ENCODE measurements at places on chromosomes 7 and 10.

DNA sequence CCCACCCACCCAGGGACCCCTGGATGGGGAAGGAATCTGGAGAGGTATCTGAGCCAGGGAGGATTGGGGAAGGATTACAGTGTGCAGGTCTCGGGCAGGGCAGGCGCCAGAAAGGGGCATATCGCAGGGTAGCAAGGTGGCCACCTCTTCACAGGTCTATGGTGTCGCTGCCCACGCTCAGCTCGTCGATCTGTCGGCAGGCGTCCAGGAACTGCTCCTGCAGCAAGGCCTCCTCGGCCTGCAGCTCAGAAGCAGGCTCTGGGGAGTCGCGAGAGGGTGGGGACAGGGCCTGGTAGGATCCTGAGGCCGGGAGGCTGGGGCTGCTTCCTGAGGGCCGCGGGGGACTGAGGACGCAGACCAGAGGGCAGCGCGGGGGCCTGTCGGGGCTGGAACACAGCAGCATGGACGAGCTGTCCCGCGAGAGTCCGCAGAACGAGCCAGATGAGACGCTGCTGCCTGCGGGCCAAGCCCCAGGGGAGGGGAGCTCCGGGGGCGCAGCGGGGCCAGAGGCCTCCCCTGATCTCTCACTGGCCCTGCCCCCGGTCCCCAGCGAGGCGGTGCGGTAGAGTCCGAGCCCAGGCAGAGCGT lies 7.1 kb upstream of the RBM28 start:
- DNase-seq: no peak

DNA sequence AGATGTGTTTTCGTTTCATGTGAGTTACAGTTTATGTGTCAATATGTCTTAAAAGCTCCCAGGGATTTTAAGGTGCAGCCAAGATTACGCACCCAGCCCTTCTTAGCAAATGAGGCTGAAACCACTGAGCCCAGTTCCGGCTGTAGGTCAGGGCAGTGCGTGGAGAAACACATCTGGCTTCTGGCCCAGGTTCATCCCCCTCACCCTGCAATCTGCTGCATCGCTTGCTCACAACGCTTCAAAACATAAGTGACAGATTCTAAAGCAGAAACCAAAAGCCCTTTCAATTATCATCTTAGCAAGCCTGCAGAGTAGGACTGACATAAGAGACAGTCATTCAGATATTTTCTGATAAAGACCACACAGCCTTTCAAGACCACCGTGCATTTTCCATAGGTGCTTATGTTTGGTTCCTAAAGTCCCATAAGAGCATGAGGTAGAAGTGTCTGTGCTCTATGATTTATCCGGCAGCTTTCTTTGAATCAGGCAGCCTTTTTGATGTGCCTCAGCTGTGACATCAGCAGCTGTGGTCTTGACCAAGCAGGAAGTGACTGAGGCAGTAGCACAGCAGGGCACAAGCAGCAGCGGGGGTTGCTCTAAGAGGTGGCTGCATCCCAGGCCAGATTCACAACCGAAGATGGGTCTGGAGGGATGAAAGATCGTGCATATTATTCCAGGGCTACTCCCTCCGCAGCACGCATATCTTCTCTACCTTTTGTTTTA lies 72.1 kb upstream of the LYZL2 start:
- DNase-seq: peak; percentile 43

DNA sequence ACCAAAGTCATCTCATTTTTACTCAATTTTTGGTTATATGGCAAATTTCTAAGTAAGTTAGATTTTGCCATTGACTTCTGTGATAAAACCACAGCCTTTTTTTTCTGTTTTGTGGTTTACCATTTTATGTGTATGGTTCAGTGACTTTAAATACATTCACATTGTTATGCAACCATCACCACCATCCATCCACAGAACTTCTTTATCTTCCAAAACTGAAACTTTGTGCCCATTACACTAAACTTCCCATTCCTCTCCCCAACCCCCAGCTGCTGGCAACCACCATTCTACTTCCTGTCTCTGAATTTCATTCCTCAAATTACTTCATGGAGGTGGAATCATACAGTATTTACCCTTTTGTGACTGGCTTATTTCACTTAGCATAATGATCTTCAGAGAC lies 280.4 kb upstream of the TCERG1L start:
- DNase-seq: no peak

DNA sequence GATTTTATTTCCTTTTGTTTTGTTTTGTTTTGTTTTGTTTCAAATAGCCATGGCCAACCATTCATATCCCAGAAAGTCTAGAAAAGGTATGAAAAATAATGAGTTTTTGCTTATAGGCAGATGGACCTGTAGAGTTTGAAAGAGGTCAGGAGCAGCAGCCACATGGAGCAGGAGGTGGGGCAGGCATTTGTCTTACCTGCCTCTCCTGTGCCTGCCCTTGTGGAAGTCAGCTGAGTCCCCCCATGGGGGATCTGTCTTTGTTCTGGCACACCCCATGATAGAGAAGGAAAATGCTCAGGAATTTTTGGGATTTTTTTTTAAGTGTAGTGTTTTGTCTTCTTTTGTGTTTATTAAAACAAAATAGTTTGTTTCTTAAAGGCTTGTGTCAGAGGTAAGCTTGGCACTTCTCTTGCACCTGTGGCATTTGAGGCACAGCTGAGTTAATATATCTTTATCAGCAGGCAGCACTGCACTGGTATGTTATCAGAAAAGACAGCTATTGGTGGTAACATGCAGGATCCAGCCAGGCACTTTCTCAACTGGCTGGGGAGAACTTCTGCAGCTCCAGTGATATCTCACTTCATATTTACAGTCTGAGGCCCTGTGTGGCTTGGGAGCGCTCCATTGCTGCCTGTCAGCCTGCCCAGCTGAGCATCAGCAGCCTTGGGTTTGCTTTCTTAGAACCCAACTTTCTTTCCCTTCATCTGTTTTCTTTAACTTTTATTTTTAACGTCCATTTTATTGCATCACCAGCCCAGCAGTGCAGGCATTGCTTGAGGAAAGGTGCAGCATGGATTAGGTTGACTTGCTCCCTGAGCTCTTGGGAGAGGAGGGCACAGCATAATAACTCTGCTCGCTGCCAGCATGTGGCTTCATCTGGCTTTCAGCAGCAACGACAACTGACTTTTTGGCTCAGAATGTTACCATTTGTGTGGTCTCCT lies 44.4 kb downstream of the LRRC4 start:
- no peak for DNase-seq

GRCh38 chr7:131369354-131369753 lies 41.7 kb downstream of the MKLN1 start:
- DNase-seq: no peak

DNA sequence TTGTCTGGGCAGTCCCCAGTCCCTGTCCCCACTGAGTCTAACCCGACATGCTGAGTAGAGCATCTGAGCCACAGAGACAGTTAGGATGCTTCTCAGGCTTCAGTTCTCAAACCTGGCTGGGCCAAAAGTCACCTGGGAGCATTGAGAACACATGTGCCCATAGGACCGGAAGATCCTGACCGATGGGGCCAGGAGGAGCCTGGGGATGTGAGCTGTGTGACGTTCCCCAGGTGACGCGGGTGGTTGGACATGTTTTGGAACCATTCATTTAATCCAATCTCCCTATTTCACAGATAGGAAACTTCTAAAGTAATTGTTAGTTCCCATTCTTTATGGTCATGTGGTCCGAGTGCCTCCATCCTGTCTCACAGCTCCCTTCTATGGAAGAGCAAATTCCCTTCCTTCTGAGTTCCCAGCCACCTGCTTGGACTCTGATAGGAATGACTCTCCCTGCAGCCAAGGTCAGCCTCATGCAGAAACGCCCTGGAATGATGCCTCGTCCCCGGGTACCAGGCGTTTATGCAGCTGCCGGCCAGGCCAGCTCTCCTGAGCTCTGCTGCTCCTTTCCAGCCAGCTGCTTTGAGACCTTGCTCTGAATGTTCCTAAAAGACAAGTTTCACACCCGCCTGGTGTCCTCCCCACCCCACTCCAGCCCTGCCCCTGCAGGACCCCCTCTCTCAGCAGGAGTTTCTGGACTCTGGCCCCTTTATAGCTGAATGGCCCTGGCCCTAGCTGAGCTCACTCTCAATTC lies 166.5 kb upstream of the RHEB start:
- no peak for DNase-seq

- no peak for DNase-seq
Observed at GRCh38 chr10:130717083-130717482, 580.9 kb downstream of the GLRX3 start.

DNA sequence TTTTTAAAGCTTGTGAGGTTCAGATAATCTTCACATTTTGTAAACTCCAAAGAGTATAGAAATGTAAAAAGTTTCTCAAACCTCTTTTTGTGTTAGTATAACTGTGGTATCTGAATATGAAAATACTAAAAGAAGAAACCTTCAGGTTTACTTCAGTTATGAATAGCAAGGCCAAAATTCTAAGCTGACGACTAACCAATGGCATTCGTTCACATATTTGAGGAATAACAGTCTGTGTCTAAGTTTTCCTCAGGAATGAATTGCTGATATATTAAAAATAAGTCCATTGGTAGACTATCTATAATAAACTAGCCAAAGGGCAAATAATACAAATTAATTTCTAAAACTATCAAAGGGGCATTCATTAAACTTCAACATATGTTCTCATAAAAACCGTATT lies 206.0 kb downstream of the CXCL12 start:
- no peak for DNase-seq

- no peak for DNase-seq
Observed at GRCh38 chr10:47379901-47380300, 4.2 kb downstream of the ZNF488 start.

DNA sequence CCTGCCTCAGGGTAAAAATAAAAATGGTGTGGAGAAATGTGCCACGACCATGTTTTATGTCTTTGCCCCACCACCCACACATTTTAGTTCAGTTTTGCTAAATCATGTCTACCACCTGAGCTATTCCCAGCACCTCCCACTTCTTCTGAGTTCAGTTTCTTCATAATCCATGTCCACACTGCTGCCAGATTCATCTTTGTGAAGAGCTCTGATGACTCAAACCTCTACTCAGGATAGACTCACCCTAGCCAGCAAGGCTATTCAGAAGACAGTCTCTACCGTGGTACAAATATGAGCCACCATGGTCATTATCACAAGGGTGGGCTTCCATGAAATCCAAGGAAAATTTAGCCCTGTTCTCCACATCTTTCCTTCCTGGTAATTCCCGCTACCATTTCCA lies 231.1 kb upstream of the PRKCQ start:
- no peak for DNase-seq

GRCh38 chr7:143936087-143937009 lies 1.3 kb downstream of the OR2F2 start:
- DNase-seq: no peak

DNA sequence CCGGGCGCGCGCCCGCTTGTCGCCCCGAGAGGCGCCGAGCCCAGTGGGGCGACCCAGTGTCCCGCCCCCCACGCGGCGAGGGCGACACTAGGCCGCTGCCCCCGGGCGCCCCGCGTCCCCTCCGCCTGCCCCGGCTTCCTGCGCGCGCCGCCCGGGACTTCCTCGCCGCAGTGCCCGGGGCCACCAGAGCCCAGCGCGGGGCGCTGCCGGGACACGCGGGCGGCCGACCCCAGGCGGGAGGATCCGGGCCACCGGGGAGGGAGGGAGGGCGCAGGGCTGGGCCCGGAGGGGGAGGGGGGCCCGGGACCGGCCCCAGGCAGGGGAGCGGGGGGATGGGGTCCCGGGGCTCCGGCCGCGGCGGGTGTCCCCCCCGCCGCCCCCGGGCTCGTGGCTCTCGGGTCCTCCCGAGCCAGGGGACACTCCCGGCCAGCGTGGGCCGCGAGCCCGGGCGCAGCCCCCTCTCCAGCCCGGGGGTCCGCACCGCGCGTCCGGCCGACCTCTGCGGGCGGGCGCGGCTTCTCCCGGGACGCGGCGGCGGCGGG lies 435 bp upstream of the PWWP2B start:
- peak; percentile 87 for DNase-seq

DNA sequence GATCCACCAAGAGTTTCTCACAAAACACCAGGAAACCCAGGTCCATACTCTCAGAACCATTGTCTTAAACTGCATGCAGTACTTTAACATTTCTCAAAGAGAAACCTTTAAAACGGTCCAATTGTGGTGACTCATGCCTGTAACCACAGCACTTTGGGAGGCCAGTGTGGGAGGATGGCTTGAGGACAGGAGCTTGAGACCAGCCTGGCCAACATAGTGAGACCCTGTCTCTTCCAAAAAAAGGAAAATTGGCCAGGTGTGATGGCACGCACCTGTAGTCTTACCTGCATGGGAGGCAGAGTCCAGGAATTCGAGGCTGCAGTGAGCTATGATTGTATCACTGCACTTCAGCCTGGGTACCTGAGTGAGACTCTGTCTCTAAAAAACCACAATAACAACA lies 97.5 kb upstream of the OIT3 start:
- DNase-seq: no peak

DNA sequence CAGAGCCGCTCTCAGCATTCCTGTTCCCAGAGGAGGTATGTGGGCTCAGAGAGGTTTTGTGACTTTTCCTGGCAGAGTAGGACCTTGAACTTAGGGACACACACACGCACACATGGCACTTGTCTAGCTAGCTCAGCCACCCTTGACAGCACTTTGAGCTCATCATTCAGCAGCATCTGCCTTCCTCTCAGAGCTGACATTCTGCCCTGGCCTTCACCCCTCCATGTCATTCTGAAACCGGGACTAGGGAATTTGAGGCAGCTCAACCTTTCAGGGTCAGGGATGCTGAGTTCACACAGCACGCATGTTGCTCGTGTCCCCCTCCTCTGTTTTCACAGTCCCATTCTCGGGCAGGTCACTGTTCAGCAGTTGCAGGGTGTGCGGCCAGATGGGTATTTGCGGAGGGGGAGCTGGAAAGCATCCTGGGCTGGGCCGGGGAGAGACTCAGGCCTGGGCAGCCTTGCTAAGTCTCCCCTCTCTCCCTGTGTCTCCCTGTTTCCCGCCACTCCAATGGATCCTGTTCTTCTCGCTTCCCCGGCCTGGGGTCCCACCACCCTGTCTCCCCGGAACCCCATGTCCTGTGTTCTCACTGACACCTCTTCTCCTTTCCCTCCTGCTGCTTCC lies 78.0 kb downstream of the COL13A1 start:
- DNase-seq: no peak

DNA sequence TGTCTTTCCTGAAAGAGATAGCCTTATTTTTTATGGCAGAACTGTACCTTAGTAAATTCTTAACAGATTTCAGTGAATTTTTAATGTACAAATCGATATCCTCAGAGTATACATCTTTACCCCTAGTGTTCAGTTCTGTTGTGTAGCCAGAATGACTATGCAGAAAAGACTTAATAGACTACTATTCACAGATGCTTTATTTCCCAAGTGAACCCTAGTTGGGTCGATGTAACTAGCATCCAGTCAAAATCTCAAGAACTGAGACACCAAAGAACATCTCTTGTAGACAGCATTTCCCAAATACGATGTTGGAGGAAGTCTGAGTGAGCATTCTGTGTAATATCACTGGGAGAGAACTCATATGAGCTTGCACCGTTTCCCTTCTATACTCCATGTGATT lies 1.5 kb downstream of the AKR1C3 start:
- DNase-seq: no peak
